ENCODE measurements at places on chromosomes 16 and 17. TPM values are rescaled to one million over a fixed set of nuclear protein-coding genes. Genes with fewer than 3 reads are reported as not detected.

CCT6B gene
- total RNA-seq = 1.5 TPM

CDH15 gene
- total RNA-seq = 0.32 TPM

CACNA1H gene
- total RNA-seq = under 0.01 TPM

RPL27 gene
- total RNA-seq = 1,668 TPM

ZFP3 gene
- total RNA-seq = 1.3 TPM

KRTAP3-2 gene
- not detected for total RNA-seq

MFAP4 gene
- total RNA-seq = 47.1 TPM

CHD9NB gene
- 5.5 TPM for total RNA-seq

KRTAP4-3 gene
- total RNA-seq = not detected

SEPHS2 gene
- total RNA-seq = 14.5 TPM

TBC1D3C gene
- not detected for total RNA-seq

HP gene
- total RNA-seq = not detected

PROCA1 gene
- 1.6 TPM for total RNA-seq

TMIGD1 gene
- total RNA-seq = not detected

CCL1 gene
- total RNA-seq = not detected

DHRS7C gene
- not detected for total RNA-seq

TPSB2 gene
- not detected for total RNA-seq

Data from bronchial smooth muscle cell (primary cell).